Activated CD4-positive, alpha-beta memory T cell treated with anti-CD3 and anti-CD28 coated beads for 36 hours (primary cell): ENCODE measurements at places on chromosomes 12 and 14.

- DNase-seq, result no peak
Measured at GRCh38 chr14:61474701-61475100, 153.3 kb downstream of the PRKCH start.

DNA sequence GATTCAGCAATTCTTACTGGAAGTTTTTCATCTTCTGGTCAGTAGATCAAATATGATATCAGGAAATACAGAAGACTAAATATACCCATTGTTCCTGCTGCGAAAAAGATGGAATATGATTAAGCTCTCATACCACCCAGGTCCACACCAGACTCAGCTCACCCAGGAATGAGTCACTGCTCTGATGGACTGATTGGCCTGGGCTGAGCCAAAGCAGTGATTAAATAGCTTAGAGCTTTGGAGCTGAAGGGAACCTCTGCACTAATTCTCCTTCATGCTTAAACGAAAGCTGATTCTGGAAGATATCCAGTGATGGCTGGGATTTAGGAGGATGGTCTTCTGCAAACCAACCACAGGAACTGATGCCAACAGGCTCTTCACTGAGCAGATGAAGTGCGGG is 62.0 kb upstream of the SYT1 start:
- no peak for DNase-seq

DNA sequence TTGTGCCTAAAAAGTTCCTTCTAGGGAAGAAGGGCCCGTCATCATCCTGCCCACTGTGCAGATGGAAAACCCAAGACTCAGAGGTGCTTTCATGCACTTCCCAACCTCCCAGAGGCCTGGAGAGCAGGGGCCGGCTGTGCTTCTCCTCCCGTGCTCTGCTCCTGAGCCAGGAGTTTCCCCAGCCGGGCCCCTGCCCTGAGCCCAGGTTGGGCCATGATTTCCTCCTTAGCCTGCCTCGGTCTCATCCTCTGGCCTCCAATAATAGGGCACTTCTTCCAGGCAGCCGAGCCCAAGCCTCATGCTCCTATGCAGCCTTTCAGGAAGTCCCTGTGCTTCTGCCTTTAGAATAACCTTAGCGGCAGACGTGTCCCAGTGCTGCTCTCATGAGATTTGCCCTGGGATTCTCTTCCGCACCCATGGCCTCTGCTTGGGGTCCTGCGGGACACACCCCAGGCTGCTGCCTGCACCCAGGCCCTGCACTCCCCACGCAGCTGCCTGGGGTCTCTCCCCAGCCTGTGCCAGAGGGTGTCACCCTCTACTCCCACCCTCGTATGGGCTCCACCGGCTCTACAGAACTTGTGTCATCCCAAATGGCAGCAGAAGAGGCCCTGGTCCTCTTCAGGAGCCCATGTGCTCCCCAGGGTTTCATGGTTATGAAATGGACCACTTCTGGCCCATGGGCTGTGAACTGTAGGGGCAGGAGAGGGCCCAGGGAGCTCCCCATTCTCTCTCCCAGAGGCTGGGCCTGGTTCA is 359.3 kb downstream of the ADGRD1 start:
- DNase-seq, result no peak

DNA sequence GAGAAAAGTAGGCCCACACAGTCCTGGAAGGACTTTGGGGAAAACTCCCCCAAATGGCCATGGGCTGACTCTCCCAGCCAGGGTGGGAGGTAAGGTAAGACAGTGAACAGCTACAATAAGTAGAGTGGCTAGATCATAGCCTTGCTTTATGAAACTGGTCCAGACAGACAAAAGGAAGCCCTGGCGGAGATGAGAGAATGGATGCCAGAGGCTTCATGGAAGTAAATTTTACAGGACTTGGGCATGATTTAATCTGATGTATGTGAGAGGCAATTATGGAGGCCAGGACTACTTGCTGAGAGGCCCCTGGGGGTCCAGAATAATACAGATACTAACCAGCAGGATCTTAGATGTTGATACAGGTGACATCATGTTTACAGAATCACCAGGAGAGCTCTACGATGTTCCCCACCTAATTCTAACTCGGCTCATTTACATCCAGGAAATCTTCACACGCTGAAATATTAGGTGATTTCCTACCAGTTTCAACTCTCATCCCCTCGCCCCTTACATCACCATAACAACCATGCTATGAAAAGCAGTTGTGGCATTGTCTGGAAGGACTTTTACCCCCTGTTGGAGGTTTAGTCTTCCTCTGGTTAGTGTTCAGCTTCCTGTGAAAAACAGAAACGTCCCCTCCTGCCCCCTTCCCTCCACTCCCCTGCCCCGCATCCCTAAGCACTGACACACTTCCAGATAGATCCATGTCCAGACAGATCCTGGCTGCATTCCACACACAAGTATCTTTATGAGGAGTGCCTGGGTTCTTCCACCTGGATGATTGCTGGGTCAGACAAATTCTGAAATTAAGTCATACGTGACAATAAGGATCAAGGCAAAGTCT is 39.5 kb upstream of the NT5DC3 start:
- no peak for DNase-seq

- no peak for DNase-seq
Measured at GRCh38 chr12:3204730-3205531, 127.8 kb downstream of the TSPAN9 start.

DNA sequence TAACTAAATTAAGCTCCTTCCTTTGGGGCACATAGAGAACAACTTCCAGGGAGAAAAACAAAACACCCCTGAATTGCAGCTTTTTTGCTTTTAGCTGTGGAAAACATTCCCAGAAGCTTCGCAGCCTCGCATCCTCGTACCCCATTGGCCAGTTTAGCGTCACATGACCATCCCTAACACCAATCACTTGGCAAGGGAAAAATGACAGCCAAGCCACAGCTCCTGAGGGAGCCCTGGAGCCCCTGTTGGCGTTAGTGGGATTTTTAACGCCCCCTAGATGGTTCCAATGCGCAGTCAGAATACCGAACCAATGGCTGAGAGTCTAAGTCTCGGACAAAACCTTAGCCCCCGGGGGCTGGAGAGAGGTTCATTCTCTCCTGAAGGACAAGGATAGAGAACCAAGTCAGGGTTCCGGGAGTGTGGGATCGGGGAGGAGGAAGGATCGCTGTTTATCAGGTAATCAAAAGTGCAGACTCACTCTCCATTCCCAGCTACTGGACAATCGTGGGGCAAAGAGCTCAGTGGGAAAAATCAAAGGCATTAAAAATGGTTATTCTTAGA is 135.6 kb upstream of the HIF1A start:
- DNase-seq, result no peak

DNA sequence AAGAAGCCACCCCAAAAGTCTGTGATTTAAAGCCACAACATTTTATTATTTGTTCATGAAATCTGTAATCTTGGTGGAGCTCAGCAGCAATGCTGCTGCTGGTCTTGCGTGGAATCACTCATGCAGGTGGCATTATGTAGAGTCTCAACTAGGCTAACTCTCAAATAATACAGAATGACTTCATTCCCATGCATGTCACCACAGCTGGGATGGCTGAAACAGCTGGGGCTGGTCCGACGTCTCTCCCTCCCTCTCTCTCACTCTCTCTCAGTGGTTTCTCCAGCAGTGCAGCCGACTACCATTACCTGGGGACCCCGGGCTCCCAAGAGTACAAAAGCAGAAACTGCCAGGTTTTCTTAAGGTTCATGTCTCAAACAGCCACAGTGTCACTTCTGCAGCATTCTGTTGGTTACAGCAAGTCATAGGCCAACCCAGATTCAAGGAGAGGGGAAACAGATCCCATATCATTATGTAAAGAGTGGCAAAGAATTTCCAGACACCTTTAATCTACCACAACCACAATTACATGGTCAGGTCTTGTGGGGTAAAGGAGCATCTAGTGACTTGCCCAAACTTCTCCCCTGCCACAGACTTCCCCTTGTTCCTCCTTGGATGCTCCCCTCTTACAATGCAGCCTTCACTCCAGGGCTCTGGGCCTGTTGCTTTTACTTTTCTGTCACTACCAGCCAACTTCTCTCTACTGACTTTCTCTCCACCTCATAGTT is 192.0 kb upstream of the HMGA2 start:
- no peak for DNase-seq

DNA sequence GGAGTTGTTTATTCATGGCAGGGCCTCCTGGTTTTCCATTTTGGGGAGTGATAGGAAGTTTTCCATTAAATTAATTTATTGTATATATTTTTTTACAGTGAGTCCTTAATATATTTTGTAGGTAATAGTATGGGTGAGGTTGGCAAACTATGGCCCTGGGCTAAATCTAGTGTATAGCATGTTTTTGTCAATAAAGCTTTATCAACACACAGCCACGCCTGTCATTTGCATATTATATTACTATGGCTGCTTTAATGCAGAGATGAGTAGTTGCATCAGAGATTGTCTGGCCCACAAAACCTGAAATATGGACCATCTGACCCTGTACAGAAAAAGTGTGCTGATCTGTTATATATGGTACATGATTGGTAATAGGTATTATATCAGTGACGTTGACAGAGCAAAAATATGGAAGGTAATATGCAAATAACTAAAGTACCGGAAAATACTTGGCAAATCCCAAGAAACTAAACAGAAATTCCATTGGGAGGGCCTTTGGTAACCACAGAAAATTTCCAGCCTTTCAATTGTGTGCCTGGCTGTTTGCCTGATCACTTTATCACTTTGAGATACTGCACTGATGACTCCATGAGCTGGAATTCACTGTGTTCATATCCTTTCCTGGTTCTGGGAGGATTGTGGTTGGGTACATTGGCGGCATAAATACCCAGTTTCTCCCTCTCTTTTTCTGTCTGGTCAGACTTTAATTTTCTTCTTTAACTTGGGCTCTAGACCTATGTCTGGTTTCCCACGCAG is 61.7 kb upstream of the RFLNA start:
- no peak for DNase-seq

GRCh38 chr12:111842556-111843396 is 748 bp downstream of the MAPKAPK5 start:
- peak; percentile 44 for DNase-seq

DNA sequence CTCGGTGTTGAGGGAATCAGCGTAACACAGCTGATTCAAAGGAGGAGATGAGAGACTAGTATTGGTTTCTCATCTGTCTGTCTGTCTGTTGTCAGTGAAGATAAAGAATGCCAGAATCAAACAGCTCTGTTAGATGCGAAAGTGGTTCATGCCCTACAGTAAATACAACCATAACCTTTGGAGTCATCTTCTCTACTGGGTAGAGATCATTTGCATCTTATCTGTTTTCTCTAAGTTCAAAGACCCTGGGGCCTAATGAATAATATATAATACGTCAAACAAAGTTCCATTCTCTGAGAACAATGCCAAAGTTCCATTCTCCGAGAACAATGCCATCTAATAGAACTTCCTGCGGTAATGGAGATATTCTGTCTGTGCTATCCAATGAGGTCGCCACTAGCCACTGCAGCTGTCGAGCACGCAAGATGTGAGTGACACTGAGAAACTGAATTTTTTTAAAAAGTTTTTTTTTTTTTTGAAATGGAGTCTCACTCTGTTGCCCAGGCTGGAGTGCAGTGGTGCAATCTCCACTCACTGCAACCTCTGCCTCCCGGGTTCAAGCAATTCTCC is 6.6 kb downstream of the IL31 start:
- DNase-seq, result no peak

DNA sequence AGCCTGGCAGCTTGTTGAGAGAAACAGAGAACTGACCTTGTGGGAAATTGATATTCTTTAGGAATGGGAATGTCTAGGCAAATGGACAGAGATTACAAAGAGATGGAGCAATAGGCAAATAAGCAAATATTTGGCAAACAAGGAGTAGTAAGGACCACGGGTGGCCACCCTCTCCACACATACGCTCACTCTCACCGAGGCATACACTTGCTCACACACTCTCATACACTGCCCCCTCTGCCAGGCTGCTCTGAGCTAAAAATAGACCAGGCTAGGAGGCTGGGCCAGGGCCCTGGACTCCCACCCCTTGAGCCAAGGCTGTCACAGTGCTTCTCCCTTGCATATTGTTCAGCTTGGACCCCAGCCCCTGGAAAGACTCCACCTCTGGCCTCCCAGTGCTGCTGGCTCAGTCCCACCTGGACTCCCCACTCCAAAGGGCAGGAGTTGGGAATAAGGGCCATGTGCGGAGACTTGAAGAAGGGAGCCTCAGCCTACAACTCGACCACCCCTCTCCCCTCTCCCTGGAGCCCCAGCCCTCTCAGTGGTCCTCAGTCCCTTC is 1.1 kb downstream of the PPP1R1A start:
- no peak for DNase-seq

GRCh38 chr14:75578786-75579337 is 442 bp downstream of the FLVCR2 start:
- DNase-seq, result no peak

DNA sequence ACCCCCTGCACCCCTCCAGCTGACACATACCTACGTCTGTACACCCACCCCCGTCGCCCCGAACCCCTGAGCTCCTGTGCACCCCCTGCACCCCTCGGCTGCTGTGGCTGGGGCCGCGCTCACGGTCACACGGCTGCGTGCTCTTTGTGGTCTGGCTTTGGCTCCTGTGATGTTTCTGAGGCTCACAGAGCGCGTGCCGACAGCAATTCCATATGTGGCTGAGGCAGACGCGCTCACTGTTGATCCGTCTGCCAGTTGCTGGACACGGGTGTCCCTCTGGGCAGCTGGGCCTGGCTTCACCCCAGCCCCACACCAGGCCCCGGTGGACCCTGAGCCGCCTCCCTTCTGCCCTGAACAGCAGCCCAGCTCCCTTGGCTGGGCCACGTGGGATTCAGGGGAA is 46.5 kb downstream of the LRCOL1 start:
- no peak for DNase-seq

DNA sequence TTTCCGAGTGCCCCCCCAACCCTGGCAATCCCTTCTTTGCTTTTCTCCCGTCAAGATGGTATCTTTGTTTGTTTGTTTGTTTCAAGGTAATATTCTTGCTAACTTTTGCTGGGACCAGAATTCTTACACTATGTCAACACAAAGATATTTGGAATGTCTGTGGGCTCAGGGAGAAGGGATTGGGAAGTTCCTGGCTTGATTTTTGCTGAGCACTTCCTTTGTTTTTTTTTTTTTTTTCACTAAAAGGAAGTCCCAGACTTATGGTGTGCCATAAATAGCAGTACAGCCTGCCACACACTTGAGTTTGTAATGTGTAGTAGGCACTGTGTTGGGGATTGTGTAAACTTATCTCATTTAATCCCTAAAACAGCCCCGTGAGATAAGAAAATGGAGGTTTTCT is 11.2 kb upstream of the RNU6-7 start:
- no peak for DNase-seq

DNA sequence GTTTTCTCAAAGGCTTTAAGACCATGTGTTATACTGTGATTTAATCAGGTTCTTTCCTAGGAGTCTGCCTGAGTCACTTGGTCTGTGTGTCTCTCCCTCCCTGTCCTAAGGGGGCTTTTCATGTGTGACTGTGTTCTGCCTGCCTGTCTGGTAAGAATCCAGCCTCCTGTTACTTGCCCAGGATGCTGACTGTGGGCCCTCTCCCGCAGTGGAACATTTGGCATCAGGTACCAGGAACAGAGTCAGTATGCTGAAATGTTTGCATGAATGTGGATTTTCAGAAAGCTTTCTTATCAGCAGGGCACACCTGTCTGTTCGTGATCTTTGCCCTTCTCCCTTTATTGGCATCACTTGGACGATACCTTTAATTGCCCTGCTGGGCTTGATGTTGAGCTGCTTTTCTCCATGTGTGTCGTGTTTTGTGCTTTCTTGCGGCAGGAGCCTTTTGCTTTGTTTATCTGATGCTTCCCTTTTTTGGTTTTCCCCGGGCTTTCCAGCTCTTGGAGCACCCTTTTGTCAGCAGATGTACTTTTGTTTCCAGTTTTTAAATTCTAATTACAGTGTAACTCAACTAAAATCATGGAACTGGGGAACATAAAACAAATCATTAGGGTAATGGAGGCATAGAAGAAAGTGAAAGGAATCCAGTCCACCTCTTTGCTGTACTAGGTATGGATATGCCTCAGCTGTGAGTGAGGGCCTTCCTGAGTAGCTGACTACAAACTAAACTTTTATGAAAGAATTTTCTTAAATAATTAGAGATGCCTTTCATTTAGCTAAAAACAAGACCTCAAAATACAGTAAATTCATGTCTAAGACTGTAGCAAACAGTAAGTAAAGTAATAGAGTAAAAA is 72.5 kb downstream of the TRAF3 start:
- no peak for DNase-seq
